ENCODE measurements at places on chromosomes 16 and 17.

GRCh38 chr16:11484691-11485258 is 101.9 kb downstream of the LITAF start:
- DNase-seq, result no peak

- no peak for DNase-seq
Measured at GRCh38 chr16:78538919-78539318, 439.5 kb downstream of the WWOX start.

DNA sequence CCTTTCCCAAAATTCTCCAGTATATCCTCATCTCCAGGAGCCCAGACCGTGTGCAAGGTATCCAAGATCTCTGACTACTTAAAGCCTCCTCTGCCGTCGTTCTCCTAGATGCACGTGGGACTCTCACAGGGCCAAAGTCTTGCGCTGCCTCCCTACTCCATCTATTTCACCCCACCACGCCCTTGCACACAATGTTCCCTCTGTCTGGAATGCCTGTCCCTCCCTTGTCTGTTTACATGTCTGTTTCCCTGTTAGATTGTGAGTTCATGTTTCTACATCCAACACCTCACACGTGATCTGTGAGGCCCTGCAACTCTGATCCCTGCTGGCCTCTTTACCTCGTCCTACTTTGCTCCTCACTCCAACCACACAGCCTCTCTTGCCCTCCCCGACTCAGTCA is 4.9 kb upstream of the FZD2 start:
- DNase-seq, result no peak

DNA sequence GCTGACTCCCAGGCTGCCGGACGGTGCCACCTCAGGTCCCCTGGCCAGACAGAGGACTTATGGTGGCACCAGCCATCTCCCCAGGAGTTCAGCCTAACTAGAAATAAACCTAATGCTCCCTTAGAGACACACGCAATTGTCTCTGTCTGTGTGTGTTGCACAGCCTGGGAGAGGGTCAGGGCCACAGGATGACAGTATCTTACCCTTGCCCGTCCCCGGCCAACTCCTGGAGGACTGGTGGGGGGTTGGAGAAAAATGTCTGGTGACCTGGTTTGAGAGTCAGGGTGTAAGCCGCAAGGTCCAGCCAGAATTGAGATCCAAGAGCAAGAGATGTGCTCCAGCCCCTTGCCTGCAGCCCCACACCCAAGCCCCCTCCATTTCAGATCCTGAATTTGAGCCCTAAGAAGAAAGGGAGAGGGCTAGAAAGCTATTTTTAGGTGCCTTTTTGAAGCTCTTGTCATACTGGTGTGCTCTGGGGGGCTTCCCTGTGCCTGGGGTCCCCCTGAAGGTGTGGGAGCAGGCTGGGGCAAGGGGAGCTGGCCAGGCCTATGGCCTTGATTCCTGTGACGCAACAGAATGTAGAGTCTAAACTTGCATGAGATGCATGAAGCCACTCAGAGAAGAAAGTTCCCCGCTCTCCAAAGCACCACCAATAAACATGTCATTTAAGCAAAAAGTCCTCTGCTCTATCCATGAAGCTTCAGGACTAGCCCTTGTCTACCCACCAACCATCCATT is 12.9 kb downstream of the ZNF319 start:
- DNase-seq, result no peak

DNA sequence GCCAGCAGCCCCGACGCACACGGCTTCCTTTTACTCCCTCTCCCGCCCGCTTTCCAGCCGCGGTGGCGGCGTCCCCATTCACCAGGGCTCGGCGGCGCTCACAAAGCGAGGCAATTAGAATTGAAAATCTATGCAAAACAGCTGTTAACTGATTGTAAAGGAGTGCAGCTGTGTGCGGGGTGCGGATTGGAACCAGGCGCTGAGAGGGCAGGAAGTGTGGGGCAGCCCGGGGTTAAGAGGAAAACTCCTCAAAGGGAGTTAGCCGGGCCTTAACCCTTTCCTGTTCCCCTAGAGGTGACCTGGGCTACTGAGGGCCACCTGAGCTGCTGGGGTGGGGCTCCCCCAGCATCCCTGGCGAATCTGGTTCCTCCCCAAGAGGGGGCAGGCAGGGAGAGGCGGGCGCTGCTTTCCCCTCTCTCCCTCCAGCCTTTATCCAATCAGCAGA is 5.8 kb upstream of the GSE1 start:
- DNase-seq, result no peak

GRCh38 chr16:12398029-12398682 is 405.5 kb downstream of the CPPED1 start:
- no peak for DNase-seq

Measured in GOT3 (cell line).